Stimulated activated CD4-positive, alpha-beta T cell treated with anti-CD3 and anti-CD28 coated beads, Interleukin-4, amount 100 ng/mL, for 24 hours (primary cell): ENCODE measurements at places on chromosomes 3 and 15.

GRCh38 chr3:112557976-112558375 lies 3.8 kb downstream of the ATG3 start:
- DNase-seq = no peak

GRCh38 chr15:74857082-74857655 lies 14.2 kb upstream of the ULK3 start:
- no peak for DNase-seq

DNA sequence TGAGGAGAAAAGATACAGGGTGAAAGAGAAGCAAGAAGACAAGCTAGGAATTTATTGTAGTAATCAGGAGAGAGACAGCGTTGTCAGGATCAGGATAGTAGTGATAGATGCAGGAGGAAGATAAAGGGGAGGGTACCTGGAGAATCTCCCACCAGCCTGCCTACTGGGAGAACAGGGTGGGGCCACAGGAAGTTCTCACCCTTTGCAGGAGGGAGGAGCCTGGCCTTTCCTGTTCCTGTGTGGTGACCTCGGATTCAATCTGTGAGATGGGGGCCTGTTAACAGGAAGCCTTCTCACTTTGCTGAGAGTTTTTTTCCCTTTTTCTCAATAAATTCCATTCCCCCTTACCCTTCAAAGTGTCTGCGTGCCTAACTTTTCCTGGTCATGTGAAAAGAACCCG lies 37.6 kb downstream of the GMPS start:
- no peak for DNase-seq

GRCh38 chr3:88440701-88441100 lies 290.9 kb downstream of the C3orf38 start:
- DNase-seq = no peak

GRCh38 chr3:58422756-58423325 lies 10.8 kb downstream of the PDHB start:
- no peak for DNase-seq

DNA sequence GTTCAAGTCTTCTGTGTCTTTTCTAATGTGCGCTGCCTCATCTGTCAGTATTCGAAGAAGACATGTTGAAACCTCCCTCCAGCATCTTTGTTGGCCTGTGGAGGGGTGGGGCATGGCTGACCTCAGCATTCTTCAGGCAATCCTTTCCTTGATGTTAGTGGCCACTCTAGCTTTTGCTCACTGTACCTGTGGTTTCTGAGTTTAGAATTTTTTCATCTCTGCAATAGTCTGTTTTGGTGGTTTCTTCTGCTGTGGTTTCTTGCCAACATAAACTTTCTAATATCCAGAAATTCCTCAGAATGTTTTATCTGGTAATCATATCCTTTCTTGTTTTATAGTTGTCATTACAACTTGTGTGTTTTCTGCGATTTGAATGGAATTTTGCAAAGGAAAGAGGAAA lies 251.3 kb upstream of the NR2E3 start:
- no peak for DNase-seq

- DNase-seq = no peak
Measured at GRCh38 chr15:41554915-41555314, 4.1 kb upstream of the TYRO3 start.

DNA sequence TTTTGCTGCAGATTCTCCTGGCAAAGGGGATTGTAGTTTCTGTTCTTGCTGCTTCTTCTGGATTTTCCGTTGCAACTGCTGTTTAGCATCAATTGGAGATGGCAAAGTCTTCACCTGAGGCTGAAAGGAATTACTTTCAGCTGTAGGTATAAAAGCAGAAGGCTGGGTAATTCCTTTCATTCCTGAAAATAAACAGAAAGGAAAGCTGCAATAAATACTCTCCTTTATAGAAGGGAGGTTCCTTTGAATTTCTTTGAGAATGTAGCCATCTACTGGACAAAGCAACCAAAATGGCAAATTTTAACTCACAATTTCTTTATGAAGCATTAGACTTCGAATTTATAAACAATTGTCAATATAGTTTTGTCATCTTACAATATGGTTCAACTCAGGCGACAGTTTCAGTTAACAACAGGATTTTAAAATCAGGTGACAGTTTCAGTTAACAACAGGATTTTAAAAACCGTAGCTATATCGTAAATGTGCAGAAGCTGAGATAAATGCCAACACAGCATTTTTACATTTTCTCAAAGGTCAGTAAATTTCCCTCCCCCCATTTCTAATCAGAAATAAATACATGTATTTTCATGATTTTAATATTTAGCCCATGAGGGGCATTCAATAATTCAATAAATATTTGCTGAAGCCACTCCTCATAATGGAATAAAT lies 104.9 kb upstream of the NEDD4 start:
- DNase-seq = no peak

DNA sequence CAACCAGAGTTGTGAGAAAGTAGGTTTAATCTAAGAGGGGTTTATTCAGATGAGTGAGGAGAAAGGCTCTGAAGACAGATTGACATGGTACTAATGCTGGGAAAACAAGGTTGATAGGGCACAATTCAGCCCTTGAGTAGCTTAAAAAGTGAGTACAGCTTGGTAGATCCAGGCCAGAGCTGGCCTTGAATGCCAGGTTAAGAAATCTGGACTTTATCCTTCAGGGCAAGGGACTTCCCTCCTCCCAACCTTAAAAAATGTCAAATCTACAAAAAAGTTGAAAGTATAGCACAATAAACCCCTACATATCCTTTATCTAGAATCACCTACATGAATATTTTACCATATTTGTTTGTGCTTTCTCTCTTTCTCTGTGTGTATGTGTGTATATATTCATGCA lies 7.9 kb downstream of the TM4SF18 start:
- no peak for DNase-seq

DNA sequence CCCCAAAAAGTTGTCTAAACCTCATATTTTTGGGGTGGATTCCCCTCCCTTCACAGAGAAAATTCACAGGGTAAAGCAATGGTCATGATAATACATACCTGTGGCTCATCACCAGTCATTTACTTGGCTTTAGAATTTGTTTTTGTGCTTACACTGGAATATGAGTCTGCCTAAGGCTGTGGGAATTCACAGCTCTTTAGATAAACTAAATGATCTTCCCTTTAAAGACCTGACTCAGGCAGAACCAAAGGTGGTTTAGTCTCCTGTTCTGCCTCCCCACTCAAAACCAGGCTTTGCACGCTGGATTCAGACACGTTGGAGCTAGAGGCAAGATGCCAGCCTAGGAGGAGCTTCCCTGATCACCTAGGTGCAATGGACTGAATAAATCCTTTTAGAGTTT lies 40.3 kb upstream of the BNC1 start:
- DNase-seq = no peak

DNA sequence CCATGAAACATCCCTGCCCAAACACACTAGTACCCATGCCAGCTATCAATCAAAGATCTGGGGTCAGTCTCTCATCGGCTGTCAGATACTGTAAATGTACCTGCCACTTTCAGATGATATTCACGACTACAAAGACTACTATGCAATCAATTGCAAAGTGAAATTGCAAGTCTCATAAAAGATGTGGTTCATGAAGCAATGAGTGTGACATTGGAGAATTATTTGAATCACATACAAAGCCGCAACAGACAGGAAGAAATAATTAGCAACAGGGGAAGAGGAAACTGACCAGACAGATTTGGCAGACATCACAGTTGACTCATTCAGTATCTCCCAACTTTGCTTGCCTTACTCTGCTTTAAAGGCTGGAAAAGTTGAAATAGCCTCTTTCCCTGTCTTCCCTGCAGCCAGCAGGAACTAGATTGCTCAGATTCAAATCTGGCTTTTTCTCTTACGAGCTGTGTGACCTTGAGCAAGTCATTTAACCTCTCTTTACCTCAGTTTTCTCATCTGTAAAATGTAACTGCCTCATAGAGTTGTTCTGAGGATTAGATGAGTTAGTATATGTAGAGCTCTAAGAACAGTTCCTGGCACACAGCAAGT lies 95.7 kb upstream of the C3orf80 start:
- DNase-seq = no peak

GRCh38 chr15:63712828-63713520 lies 115.8 kb downstream of the FBXL22 start:
- DNase-seq = no peak

- no peak for DNase-seq
Measured at GRCh38 chr3:41507336-41508062, 308.2 kb downstream of the CTNNB1 start.

DNA sequence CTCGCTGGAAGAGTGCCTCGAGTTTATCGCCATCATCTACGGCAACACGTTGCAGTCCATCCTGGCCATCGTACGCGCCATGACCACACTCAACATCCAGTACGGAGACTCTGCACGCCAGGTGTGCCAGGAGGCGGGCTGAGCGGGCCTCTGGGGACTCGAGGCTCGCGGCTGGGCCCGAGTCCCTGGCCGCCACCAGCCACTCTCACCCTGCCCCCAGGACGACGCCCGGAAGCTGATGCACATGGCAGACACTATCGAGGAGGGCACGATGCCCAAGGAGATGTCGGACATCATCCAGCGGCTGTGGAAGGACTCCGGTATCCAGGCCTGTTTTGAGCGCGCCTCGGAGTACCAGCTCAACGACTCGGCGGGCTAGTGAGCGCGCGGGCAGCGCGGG lies 1.9 kb downstream of the GNAT1 start:
- DNase-seq = no peak

- no peak for DNase-seq
Measured at GRCh38 chr15:64193971-64194370, 31.1 kb upstream of the PPIB start.

GRCh38 chr3:41323467-41324155 lies 124.3 kb downstream of the CTNNB1 start:
- DNase-seq = no peak

DNA sequence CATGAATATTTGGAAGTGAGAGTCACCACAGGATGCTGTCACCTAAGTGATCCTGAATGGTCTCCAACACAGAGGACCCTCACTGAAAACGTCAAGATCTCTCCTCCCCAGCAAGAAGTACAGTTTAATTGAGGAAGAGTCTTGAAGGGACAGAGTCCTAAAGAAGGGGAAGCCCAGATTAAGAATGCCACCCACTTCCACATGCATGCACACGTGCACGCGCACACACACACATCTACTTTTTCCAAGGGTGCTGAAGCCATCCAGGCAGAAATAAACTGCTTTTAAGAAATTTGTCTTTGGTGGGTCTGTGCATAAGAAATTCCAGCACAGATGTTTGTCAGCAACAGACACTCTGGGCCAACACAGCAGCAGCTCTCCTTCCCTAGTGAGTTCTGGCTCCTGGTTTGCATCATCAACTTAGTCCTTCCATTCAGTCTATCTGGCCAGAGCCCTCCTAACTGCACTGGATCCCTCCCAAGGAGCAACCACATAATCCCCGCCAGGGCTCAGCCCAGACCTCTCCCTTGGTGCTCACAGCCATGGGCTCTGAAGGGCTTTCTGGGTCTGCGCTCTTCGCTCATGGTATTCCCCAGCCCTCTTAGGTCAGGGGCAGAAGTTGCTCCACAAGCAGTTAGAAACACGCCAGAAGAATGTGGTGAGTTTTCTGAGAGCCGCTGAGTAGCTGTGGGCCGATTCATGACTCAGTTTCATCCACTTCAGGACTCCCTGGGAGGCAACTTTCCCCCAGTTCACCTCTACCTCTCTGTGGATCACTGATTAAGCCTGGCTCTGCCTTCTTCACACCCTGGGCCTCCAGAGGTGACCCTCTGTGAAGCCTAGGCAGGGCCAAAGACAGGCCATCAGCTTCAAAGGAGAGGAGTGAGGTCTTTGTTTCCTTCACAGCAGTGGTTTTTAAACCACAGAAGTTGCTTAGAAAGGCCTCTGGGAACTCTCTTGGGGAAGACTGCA lies 132.6 kb upstream of the LIPC start:
- no peak for DNase-seq

GRCh38 chr3:194640829-194641228 lies 7.6 kb upstream of the TMEM44 start:
- peak; percentile 20 for DNase-seq

DNA sequence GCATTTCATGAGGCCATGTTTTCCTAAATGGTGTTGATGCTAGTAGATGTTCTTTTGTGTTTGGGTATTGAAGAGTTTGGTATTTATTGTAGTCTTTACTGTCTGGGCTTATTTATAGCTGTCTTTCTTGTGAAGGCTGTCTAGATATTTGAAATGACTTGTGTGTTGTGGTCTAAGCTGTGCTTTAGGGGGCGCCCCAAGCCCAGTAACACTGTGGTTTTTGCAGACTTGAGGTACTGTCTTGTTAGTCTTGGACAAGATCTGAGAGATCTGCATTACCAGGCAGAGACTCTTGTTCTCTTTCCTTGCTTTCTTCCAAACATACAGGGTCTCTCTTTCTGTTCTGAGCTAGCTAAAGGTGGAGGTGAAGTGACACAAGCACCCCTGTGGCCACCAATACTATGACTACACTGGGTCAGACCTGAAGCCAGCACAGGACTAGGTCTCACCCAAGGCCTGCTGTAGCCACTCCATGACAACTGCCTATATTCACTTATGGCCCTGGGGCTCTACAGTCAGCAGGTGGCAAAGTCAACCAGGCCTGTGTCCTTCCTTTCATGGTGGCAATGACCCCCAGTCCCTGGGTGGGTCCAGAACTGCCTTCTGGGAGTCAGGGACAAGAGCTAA lies 152.1 kb upstream of the TBC1D5 start:
- DNase-seq = peak; percentile 33

GRCh38 chr3:139111392-139112229 lies 66.9 kb upstream of the PRR23C start:
- peak; percentile 56 for DNase-seq

DNA sequence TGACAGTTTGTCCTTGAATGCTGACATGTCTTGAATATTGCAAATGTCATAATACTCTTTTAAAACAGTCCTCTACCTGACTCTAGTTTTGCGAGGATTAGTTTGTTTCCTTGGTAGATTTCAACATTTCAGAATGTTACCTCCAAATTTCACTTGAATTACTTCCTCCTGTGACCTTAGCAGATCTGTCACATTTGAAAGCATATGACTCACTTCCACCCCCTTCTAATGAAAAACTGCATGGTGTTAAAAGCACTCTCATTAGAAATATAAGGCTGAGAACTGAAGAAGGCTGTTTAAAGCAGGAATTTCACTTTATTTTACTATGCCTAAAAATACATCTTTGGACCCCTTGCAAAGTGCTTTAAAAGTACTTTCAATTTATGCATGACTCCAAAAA lies 598.7 kb upstream of the TGFBR2 start:
- DNase-seq = no peak

- no peak for DNase-seq
Measured at GRCh38 chr15:39785841-39786240, 3.2 kb upstream of the FSIP1 start.

- no peak for DNase-seq
Measured at GRCh38 chr3:156761713-156762451, 64.3 kb upstream of the LEKR1 start.

GRCh38 chr3:16266714-16267113 lies 1.7 kb downstream of the OXNAD1 start:
- no peak for DNase-seq

GRCh38 chr15:80800067-80800466 lies 20.9 kb downstream of the CEMIP start:
- DNase-seq = no peak

GRCh38 chr3:23740517-23740965 lies 65.2 kb upstream of the UBE2E1 start:
- DNase-seq = peak; percentile 47

DNA sequence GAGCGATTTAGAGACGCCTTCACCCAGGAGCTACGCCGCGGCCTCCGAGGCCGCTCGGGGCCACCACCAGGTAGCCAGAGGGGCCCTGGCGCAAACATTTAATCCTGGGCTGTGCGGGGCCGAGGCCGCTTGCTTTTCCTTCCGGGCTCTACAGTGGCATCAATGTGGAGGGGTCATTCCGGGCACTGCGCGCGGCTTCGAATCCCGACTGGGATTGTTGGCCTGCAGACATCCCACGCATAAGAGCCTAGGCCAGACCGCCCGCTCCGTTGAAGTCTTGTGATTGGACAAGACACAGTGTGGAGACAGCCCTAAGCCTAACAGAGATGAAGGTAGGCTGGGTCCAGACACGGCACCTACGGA lies 568 bp upstream of the NCBP2 start:
- peak; percentile 17 for DNase-seq
